ENCODE measurements at places on chromosomes 4 and X. TPM values are rescaled to one million over a fixed set of nuclear protein-coding genes. Genes with fewer than 3 reads are reported as not detected.

GRCh38 chr4:79088946-79089691 lies 149.9 kb upstream of the PAQR3 start:
- no peak for DNase-seq

GRCh38 chrX:24796204-24796603 lies 102.5 kb downstream of the POLA1 start:
- DNase-seq = no peak

- peak; percentile 94 for DNase-seq
These were observed 73.6 kb upstream of the DHX15 start for GRCh38 chr4:24657768-24658617.

- DNase-seq = no peak
These were observed 235.4 kb downstream of the MAML3 start for GRCh38 chr4:139918591-139918990.

GRCh38 chr4:16290681-16291420 lies 64.6 kb upstream of the TAPT1 start:
- DNase-seq = no peak

- peak; percentile 63 for DNase-seq
These were observed 150.3 kb downstream of the MSL3 start for GRCh38 chrX:11908371-11908770.

DNA sequence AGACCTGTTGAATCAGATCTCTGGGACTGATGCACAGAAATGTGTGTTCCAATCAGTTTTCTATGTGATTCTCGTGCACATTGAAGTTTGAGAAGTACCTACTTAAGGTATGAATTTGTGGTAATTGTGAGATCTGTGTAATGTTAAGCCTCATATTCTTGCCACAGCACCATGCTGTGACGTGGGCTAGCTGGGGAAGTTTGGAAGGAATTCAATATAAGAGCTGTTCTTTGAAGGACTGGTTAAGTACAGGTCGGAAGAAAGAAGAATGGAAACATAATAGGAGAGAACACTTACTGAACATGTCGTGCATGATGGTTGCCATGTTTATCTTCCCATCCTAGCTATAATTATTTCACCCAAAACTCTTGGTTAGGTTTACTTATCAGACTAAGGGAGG lies 79.7 kb upstream of the CXXC4 start:
- no peak for DNase-seq

DNA sequence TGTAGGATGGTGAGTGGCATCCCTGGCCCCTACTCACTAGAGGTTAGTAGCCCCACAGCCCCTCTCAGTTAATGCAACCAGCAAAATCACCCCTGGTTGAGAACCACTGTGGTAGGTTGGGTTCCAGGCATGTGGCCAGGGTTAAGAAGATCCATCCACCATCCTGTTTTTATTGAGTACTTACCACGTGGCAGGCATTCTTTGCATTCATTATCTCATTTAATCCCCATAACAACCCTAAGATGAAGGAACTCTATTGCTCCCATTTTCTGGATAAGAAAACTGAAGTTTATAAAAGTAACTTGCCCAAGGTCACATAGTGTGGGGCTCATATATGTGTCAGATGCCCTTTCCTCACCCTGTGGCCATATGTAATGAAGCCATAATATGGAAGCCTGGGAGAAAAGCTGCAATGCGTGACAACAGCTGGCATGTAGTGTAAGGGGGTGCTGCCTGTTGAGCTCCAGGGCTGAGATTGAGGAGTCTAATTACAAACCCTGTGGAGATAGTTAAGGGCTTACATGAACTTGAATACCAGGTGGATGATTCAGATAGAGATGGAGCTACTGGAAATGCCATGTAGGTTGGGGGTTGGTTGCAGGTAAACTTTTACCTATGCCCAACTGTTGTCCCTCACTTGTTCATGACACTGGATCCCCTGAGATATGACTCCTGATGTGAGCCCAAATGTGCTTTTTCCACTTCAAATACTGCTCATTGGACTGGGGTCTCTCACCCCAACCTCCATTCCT lies 100.2 kb upstream of the PGRMC2 start:
- DNase-seq = peak; percentile 52

The ADD1 gene
- total RNA-seq = 124 TPM

GRCh38 chrX:149487292-149487691 lies 17.8 kb downstream of the IDS start:
- peak; percentile 48 for DNase-seq

DNA sequence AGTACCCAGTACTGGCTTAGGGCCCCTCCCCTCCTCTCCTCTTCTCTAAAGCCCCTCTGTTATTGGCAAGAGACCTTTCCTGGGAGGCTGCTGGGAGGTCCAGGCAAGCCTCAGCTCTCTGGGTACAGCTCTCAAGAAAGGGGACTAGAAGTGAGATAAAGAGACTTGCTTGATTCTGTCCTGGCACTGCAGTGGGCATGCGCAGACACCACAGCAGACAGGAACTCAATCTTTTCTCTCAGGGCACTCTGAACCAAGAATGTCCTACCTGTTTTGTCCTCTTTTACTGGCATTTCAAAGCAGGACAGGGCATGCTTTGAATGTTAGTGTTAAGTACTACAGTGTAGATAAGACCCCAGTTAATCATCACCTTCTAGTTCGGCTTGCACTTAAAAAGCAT lies 74.9 kb downstream of the NYX start:
- no peak for DNase-seq

- DNase-seq = peak; percentile 41
These were observed 19.7 kb upstream of the AMELX start for GRCh38 chrX:11273544-11273943.

- no peak for DNase-seq
These were observed 148.4 kb downstream of the AR start for GRCh38 chrX:67692246-67692645.

The ZNF674 gene
- total RNA-seq = 8.2 TPM

DNA sequence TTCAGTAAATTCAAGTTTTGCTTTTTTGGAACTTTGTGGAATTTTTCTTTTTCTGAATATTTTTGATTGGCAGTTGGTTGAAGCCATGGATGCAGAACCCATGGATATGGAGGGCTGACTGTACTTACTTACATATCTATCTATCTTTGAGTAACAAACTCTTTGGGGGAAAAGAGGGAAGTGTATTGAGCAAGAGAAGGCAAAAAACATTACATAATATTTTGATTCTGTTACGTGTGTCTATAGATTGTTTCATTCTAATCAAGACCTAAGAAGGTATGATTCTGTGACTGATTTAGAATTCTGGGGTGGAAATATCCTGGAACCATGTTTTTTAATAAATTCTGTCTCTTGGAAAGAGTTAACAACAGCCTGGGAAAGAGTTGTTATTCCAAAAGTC lies 31.5 kb downstream of the GRSF1 start:
- DNase-seq = no peak

- no peak for DNase-seq
These were observed 340.0 kb upstream of the MAGEB16 start for GRCh38 chrX:35458142-35458541.

GRCh38 chr4:174713821-174714220 lies 115.2 kb downstream of the GLRA3 start:
- DNase-seq = no peak

The RIBC1 gene
- total RNA-seq = 1.6 TPM

DNA sequence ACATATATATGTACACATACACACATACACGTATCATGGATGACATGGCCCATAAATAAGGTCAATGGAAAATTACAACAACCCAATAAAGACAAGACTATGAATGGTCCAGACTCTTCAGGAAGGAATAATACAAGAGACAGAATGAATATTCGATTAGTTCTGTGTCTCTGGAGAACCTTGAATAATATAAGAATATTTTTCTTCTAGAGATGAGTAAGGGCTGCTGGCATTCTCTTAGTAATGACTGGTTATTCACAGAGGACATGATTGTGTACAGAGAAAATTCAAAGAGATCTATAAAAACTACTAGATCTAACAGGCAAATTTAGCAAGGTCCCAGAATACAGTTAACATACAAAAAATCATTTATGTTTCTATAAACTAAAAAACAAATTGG lies 23.3 kb downstream of the SPIN4 start:
- no peak for DNase-seq

GRCh38 chrX:12567857-12568256 lies 223.4 kb upstream of the PRPS2 start:
- DNase-seq = peak; percentile 50

- no peak for DNase-seq
These were observed 93.9 kb upstream of the GATB start for GRCh38 chr4:151854731-151855130.

The ZNF732 gene
- not detected for total RNA-seq

DNA sequence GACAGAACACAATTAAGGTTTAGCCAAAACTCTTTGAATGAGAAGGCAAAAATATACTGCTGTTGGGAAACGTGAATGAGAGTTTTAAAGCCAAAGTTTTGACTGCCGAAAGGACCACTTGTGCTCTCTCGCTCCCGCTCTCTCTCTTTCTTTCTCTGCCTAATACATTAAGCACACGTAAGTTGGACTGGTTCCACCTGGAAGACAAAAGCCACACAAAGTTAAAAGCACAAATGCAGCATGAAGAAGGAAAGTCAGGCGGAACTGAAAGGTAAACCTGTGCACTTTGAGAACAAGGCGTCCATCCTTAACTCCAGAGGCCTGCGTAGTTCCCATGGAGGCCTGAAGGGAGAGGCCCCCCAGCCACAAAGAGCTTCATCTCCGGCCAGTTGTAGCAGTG lies 1.9 kb downstream of the DCAF12L2 start:
- DNase-seq = no peak

The PDS5A gene
- 49.8 TPM for total RNA-seq

- DNase-seq = peak; percentile 48
These were observed 81.0 kb downstream of the ADGRA3 start for GRCh38 chr4:22434895-22435294.

The RBM46 gene
- not detected for total RNA-seq

- peak; percentile 43 for DNase-seq
These were observed at the start of gene TCEAL1 for GRCh38 chrX:103628386-103629317. TSS of gene TCEAL1 (plus strand) at chrX:103628975. CDS start at chrX:103629917, 942 bp downstream.

The SHROOM3 gene
- total RNA-seq = 27.8 TPM

GRCh38 chrX:155068165-155068564 lies 2.8 kb downstream of the CMC4 start:
- peak; percentile 82 for DNase-seq

The PLAC8 gene
- 3.7 TPM for total RNA-seq

DNA sequence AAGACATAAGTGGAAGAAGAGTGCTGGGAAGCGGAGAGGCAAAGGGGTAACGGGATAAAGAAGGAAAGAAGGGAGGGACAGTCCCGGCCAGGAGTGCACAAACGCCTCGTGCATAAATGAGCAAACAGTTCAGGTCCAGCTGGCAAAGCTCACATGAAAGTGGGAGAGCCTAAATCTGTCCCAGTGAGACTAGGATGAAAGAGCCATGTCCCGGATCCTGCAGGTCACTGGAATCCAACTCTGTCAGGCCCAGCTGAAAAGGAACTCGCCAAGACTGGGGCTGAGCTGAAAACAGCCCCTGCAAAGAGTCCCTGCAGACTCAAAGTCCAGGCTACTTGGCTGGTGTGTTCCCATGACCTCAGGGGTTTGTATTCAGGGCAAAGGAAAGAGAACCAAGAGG lies 38.0 kb upstream of the CRMP1 start:
- no peak for DNase-seq

- DNase-seq = no peak
These were observed 294.3 kb downstream of the FSTL5 start for GRCh38 chr4:161869511-161869910.

The PRSS12 gene
- total RNA-seq = 1.5 TPM

The SLC4A4 gene
- 0.47 TPM for total RNA-seq

The KDR gene
- total RNA-seq = 0.63 TPM

- DNase-seq = no peak
These were observed 42.4 kb upstream of the MCF2 start for GRCh38 chrX:139750390-139750789.

The FMR1NB gene
- not detected for total RNA-seq

The CLTRN gene
- 6.1 TPM for total RNA-seq

The CT83 gene
- not detected for total RNA-seq

- no peak for DNase-seq
These were observed 75.7 kb upstream of the PAK3 start for GRCh38 chrX:111020283-111020682.
